ENCODE measurements at places on chromosomes 12 and 14. TPM values are rescaled to one million over a fixed set of nuclear protein-coding genes. Genes with fewer than 3 reads are reported as not detected.

GRCh38 chr12:124461851-124462623, 105.4 kb downstream of the NCOR2 start:
- DNase-seq = no peak

SRRM4 gene
- not detected for total RNA-seq

ERP27 gene
- total RNA-seq = 0.33 TPM

DNA sequence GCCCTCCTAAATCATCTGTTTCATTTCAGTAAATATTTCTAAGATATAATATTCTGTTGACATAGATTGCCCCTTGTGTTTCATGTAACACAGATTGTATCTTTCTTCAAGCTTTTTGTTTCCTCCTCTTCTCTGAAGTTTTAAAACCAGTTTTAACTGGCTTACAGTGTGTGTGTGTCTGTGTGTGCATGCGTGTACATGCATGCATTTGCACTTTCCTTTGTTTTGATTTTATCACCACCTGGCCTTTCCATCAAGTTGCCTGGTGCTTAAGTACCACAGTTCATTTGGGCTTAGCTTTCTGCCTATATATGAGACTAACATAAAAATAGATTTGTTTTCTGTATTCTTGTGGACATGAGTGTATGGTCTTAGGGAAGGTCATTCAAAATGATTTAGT, 31.9 kb downstream of the ETNK1 start:
- no peak for DNase-seq

GLI1 gene
- 0.07 TPM for total RNA-seq

CFAP251 gene
- 1.7 TPM for total RNA-seq

- no peak for DNase-seq
These were observed 173.5 kb downstream of the PRKD1 start for GRCh38 chr14:29754134-29754533.

- no peak for DNase-seq
These were observed 40.2 kb upstream of the RASSF3 start for GRCh38 chr12:64569923-64570691.

DNA sequence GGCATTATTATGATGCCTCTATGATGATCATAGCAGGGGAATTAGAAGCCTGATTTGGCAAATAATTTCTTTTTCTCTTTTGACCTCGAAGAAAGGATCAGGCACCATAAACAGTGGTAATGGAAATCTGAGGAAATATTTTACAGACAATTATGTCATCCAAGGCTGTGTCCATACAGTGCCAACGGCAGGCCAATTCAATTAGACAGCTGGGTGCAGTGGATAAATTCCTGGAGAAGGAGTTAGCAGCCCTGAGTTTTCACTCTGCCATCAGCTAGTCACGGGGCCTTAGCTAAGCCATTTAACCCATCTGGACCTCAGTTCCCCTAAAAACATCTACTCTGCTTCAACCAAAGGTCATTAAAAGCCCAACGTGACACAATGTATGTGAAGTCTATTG, 4.1 kb downstream of the TPH2 start:
- no peak for DNase-seq

- DNase-seq = no peak
These were observed 130.8 kb downstream of the LMNTD1 start for GRCh38 chr12:25422241-25422640.

DNA sequence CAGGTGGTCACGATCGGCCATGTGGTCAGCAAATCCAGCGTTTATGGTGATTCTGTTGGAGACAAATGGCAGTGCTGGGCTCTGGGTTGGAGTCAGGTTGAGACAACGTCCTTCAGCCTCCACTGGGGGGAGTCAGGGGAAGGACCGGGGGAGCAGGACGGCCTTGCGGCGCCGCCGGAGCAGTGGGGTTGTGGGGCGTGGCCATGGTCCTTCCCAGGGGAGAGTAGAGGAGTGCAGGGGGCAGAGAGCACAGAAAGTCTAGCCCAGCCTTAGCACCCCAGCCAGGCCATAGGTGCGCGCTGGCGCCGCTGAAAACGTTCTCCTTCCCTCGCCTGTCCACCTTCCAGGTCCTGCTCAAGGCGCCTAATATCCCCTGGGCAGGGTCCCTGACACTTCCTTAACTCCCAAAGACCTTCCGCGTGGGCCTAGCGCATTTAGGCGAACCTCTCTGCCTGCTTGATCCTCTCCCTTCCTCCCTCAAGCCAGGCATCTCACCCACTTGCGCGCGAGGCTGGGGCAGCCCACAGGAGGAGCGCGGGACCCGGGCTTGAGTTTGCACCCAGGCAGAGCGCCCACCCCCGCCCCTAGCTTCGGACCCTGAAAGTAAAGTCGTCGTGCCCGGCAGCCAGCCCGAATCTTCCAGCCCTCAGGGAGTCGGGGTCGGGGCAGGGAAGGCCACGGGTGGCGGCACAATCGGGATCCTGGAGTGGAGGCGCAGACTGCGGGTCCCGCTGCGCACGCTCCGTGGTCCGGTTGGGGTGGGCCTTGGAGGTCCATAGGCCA, 3.1 kb upstream of the KIF26A start:
- no peak for DNase-seq

- no peak for DNase-seq
These were observed 2.9 kb downstream of the RAD52 start for GRCh38 chr12:946631-947030.

LARP4 gene
- 41.4 TPM for total RNA-seq

DNA sequence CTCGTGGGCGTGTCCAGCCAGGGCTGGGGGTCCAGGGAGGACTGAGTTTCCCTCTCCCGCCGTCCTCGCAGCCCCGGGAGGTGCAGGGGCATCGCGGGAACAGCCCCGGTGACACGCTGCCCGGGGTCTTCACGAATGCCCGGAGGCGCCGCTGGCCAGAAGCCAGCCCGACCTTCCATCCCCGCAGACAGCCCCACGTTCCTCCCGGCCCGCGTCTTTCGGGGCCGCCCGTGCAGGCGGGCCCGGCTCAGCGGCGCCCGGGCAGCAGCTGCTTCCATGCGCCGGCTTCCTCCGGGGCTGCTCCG, 827 bp upstream of the TEDC1 start:
- DNase-seq = no peak

MYH7 gene
- total RNA-seq = not detected

DNA sequence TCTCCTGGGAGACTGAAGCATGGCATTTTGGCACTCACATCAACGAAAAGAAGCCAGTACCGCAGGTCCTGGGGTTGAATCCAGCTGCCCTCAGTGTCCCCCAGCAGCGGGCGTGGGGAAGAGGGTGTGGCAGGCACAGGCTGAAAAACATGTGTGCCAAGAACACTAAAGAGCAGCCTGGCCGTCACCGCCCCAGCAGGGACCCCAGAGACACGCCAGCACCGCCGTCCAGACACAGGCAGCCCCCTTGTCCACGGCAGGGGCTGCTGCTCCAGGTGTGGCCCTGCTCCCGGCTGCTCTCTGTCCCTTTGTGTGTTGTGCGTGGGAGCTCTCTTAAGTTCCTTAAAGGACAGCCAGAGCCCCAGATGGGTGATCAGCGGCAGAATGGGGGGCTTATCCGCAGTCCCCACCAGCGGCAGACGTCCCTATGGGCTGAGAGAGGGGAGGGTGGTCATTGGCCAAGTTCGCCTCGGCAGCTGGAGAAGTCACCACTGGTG, 556 bp downstream of the PHETA1 start:
- no peak for DNase-seq

DNA sequence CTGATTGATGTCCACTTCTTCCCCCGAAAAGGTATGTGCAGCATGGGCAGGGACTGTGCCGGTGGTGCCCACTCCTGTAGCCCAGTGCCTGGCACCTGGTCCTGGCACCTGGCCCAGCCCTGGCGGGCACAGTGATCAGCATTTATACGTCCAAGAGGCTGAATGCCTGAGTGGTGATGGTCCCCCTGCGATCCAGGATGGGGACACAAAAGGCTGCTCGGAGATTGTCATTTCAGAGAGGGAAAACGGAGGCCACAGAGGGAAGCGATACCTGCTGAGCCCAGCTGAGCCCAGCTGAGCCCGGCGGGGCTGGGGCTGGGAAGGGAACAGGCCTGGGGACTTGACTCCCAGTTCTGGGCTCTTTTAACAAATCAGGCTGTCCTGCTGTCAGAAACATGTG, 55.8 kb downstream of the PRIMA1 start:
- no peak for DNase-seq

GRCh38 chr12:92987846-92988621, 58.9 kb upstream of the EEA1 start:
- no peak for DNase-seq

BATF gene
- total RNA-seq = 1.4 TPM

- DNase-seq = peak; percentile 62
These were observed 94.1 kb downstream of the SLC25A47 start for GRCh38 chr14:100416921-100417860.

DNA sequence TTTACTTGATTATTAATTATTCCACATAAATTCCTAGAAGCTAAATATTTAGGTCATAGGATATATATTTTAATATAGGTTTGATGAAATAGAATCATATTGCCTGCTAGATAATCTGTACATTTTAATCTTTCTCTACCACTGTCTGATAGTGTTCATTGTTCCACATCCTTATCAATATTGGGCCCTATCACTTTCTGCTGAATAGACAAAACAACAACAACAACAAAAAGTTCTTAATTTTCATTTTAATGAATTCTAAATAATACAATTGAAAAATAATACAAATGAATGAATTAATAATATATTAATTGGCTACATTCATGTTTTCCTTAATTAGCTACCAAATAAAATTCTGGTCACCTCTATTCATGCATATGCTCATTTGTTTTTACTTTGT, 1437.2 kb downstream of the LRFN5 start:
- DNase-seq = no peak

GRCh38 chr12:130457215-130457614, 119.5 kb downstream of the PIWIL1 start:
- no peak for DNase-seq

PACS2 gene
- 52.6 TPM for total RNA-seq

DNA sequence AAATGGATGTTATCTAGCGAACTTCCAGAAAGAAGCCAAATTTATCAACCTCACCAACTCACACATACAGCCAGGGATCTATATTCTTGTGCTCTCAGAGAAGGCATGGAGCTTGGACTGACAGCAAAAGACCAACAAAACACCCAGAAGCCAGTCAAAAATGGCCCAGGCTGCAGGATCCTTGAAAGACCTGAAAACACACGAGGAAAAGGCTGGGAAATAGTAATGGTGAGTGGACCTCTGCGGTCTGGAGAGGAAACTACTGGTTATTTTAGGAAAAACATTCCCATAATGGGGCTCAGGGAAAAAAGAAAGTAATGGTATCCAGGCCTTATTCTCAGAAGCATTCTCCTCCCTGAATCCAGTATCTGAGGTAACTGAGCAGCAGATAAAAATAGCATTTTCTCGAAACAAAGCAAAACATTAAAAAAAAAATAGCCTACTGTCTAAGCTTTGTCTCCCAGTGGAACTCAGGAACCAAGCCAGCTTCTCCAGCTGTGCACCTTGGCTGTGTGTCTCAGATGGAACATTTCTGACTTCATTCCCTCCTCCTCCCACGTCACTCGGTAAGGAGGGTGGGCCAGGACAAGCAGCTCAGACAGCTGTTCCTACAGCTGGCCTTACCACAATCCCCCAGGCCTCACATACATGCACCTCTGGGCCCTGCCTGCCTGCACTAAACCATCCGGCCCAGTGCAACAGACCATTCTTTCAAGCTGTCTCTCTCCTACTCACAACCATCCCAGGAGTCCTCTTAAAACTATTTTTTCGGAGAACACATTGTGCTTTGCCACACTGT, 249.9 kb downstream of the DAD1 start:
- DNase-seq = no peak

CNTN1 gene
- 0.79 TPM for total RNA-seq

- no peak for DNase-seq
These were observed 16.8 kb downstream of the RAB35 start for GRCh38 chr12:120099738-120100137.

DNA sequence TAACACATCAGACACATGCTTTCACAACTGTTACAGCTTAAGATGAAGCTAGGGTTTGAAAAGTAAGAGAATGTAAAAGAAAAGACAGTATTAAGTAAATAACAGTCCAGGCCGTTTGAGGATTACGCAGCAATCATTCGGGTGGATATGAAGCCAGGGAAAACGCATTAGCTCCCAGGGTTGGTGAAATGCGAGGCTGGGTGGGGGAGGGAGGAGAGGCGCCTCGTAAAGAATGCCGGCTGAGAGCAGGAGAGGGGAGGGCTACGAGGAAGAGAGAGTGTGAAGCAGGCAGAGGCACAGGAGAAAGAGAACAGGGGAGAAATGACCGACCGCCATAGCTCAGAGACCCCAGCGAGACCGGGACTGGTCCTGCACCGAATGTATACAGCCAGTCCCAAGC, 73.0 kb downstream of the IQSEC3 start:
- no peak for DNase-seq

DNA sequence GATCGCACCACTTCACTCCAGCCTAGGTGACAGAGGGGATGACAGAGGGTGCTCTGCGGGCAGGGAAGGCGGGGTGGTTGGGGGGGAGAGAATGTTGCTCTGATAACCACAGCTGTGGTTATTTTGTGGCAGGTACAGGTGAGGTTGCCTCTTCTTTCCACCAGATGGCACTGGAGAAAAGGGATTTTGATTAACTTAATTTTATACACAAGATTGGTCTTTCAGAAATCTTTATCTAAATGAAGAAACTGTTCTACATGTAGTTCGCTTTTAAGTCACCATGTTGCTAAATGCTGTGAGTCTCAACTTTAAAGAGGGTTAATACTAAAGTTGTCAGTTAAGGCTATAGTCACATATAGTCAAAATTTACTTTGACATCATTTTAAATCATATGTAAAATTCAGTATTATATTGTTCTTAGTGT, 25.7 kb downstream of the FGF23 start:
- no peak for DNase-seq

DHRS2 gene
- total RNA-seq = 0.07 TPM

- DNase-seq = no peak
These were observed 22.2 kb upstream of the PPP1R13B start for GRCh38 chr14:103869406-103870143.

DNA sequence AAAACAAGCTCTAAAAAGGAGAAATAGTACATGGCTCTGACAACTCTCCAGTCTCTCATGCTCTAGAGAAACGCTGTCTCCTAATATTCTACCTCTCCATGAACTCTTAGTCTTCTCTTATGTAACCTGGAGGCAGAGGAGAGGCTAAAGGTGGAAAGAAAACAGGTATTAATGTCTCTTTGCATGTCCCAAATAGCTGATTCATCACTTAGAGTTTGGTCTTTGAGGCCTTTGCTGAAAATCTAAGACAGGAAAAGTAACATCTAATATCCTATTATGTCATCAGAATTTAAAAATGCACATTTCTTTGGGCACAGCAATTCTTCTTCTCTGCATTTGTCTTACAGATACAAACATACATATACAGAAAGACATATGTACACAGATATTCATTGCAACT, 127.2 kb downstream of the DHRS2 start:
- DNase-seq = no peak

SLCO1B3 gene
- not detected for total RNA-seq

- DNase-seq = no peak
These were observed 134.1 kb upstream of the SLC35F4 start for GRCh38 chr14:57999979-58000378.

- DNase-seq = no peak
These were observed 148.6 kb upstream of the SLC38A2 start for GRCh38 chr12:46521145-46521544.

ZC2HC1C gene
- 0.99 TPM for total RNA-seq

DNA sequence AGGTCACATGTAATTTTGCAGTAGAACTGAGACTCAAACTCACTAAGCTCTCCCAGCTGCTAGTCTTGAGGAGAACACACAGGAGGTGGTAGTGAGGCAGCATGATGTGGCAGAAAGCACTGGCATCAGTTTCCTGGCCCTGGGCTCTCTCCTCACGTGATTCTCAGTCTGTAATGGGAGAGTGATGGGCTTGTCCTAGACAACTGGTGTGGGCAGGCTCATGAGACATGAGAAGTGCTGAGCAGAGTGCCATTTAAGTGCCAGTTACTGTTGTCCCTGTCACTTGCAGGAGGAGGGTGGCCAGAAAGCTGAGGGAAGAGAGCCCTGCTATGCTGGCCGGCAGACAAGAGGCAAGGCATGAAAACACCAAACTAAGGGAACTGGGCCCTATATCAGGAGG, 48.5 kb upstream of the OVCH1 start:
- no peak for DNase-seq

RBMS2 gene
- 25.7 TPM for total RNA-seq

Data from pulmonary artery endothelial cell (primary cell).